ENCODE measurements at places on chromosomes 13 and 19.

DNA sequence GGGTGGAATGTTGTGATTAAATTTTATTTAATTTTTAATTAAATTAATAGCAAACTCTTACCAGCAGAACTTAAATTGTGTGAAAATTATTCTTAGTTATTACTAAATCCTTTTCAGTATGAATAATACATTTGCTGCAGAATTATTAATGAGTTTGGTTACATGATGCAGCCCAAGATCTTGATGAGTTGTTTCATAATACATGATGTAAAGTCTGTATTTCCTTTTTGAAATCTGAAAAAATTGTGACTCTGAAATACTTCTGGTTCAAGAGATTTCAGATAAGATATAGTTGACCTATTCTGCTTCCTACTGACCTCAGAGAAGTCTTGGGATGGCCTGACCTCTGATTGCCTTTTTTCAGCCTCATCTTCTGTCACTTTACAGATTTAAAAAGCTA is 11.1 kb downstream of the SAE1 start:
- no peak for DNase-seq

DNA sequence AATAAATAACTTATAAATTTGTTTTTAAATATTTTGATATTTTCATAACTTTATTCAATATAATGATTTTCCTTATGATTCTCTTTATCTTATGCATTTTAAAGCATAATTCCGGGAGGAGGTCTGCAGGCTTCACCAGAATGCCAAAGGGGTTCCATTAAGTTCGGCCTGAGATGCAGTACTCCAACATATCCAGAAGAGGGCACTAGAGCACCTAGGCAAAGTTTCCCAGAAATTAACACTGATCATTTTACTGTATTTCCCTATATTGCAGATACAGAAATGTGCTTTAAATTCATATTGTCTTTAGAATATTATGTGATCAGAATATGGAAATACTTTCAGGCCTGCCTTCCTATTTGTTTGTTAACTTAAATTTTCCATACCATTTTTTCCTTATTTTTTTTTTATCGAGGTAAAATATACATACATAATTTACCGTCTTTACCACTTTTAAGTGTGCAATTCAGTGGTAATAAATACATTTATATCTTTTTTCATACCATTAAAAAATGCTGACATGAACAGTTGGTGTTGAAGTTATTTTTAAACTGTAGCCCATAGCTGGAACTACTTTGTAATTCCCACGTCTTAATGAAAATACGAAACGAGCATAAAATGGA is 58.9 kb upstream of the TM9SF2 start:
- DNase-seq = peak; percentile 69

GRCh38 chr19:16714702-16715287 is 4.9 kb upstream of the NWD1 start:
- DNase-seq = peak; percentile 61

DNA sequence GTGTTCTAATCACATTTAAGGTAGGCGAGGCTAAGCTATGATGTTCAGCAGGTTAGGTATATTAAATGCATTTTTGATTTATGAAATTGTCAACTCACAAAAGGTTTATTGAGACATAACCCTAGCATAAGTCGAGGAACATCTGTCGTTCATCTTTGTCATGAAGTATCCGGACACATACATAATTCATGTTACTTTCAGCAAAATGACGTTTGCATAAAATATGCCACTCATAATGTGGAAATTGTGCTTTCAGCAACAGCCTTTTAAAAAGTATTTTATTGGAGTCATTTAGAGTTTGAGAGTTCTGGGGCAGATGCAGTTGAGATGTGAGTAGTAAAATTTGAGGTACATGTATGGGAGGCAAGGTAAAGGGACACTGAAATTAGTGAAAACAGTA is 66.4 kb downstream of the NAA16 start:
- DNase-seq = no peak

GRCh38 chr13:111143865-111144540 is 28.9 kb downstream of the ARHGEF7 start:
- no peak for DNase-seq

DNA sequence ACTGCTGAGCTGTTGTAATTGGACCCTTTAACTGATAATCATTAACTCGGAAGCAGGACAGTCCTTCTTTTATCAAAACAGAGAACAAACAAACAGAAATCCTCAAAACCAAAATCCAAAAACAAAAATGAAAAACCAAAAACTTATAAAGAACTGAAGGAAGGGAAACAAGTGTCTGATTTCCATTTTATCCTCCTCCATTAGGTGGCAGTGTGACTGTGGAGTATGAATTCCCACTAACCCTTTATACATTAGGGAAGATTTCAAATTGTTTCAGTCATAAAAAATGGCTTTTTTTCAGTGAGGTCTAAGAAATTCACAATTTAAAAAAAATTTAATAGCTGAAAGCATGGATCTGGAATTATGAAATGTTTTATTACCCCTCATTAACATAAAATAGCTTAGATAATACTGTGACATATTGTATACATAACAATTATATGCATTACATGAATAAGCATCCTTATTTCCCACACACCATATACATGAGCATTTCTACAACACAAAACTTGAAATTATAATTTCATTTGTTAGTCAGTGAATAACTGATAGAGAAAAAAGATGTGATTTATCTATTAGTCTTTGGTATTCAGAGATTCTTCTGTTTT is 1074.3 kb upstream of the PCDH9 start:
- peak; percentile 35 for DNase-seq

GRCh38 chr19:29478578-29479565 is 46.9 kb upstream of the VSTM2B start:
- DNase-seq = peak; percentile 7

DNA sequence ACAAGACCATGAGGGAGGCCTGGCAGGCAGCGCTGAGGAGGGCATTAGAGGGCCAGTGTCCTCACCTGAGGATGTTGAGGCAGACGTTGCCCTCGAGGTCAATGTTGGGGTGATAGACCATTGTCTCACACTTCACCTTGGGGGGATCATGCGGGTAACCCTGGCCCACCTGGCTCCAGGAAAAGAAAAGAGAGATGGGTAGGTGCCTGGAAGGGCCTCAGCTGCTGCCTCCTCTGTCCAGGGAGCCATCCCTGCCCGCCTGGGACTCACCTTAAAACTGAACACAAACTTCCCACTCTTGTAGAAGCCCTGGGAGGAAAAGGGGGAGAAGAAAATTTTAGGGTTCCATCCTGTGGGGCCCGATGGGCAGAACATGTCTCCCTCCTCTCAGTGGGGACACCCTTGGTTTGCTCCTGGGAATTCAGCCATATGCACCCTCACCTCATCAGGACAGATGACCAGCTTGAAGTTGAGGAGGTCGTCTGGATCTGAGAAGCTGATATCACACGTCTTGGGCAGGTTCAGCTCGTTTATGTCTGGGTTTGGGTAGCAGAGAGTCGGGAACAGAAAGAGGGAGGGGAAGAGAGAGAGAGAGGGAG is 1.7 kb downstream of the UBE2M start:
- no peak for DNase-seq

- peak; percentile 68 for DNase-seq
Measured at GRCh38 chr19:28710278-28710677, 502.7 kb downstream of the UQCRFS1 start.

DNA sequence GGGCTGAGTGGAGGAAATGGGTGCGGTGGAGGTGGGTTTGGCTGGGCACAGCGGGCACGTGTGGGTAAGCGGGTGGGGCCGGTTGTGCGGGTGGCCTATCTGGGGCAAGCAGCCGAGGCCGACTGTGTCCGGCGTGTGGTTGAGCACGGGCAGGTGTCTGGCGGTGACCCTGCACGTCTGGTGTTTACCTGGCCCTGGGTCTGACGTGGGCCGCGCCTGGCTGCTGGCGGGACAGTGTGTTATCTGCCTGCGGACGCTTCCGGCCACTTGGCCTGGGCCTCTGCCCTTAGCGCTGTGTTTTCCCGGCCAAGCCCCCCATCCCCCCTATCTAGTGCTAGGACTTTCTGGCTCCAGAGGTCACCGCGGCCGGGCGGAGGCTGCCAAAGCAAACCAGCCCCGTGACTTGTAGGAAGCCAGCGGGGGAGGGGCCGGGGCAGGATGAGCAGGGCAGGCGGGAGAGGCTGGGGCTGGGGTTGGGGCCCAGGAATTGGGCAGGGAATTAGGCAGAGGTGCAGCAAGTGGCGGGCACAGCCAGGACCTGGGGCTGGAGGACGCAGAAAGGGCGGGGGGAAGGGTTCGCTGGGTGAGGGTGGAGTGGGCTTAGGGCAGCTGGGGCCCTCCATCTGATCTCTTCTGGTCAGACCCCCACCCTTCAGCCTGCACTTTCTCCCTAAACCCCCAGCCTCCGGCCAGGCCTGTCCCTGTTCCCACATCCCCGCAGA is 534 bp upstream of the HPN start:
- DNase-seq = peak; percentile 56

DNA sequence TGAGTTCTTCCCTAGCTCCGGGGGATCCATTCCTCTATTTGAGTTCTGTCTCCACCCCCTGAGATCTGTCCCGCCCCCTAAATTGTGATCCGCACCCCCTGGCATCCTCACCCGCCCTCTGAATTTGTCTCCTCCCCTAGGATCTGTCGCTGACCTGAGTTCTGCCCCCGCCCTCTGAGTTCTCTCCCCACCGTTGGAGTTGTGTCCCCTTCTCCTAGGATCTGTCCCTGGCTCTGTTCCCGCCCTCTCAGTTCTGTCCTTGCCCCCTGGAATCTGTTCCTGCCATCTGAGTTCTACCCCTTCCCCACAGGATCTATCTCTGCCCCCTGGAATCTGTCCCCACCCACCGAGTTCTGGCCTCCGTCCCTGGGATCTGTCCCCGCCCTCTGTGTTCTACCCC is 1.0 kb upstream of the SLC17A7 start:
- peak; percentile 16 for DNase-seq

- no peak for DNase-seq
Measured at GRCh38 chr13:110699148-110700145, 6.5 kb downstream of the CARS2 start.

GRCh38 chr13:25371875-25372283 is at the start of gene ATP8A2:
Gene ATP8A2, plus strand, starts transcription at chr13:25371974. Its CDS starts 239 bp downstream, at chr13:25372213.
- no peak for DNase-seq

DNA sequence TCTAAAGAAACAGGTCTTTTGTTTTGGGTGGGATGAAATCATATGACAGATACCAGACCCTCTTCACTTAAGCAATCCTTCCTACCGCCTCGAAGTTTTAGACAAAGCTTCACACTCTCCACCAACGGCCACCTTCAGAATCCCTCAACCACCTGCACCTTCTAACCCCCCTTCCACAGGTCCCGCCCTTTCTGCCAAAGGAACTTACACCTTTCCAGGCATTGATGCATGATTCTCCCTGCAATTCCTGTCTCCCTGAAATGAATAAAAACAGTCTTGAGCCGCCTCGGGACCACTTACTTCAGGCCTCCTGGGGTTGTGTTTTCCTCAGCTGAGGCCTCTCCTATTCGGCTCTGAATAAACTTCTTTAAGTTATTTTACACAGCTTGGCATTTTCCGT is 859 bp downstream of the ZNF433 start:
- no peak for DNase-seq

GRCh38 chr13:30178976-30179375 is 128.4 kb downstream of the KATNAL1 start:
- DNase-seq = no peak

- DNase-seq = peak; percentile 33
Measured at GRCh38 chr19:8487137-8487851, 15.1 kb downstream of the PRAM1 start.

DNA sequence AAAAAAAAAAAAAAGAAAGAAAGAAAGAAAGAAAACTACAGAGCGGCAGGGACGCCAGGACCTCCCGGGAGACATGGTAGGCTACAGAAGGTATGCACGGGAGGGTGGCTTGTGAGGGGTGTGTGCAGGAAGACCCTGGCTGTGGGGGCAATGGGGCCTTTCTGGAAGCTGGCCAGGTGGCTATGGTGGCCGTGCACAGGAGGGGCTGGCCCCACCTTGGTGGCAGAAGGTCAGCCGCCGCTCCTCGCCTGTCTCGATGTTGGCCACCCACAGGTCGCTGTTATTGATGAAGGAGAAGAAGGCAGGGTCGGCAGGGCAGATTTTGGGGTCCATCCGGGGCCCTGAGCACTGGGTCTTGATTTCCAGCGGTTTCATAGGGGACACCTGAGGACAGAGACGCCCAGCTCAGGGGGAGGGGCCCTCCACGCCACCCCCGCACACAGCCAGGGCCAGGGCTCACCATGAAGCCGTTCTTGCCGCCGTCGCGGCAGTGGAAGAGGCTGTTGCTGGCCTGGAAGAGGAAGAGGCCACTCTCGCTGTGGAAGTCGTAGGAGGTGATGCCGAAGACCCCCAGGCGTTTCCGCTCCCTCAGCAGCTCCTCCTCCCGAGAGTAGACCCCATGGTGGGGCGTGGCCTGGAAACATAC is 19.8 kb downstream of the DPP9 start:
- no peak for DNase-seq

- DNase-seq = no peak
Measured at GRCh38 chr19:1220477-1220930, 14.9 kb downstream of the STK11 start.

- peak; percentile 66 for DNase-seq
Measured at GRCh38 chr19:2270423-2271233, 11.3 kb downstream of the PEAK3 start.

- no peak for DNase-seq
Measured at GRCh38 chr19:28329429-28329828, 883.5 kb downstream of the UQCRFS1 start.

- no peak for DNase-seq
Measured at GRCh38 chr19:711254-711653, 2.5 kb downstream of the PALM start.
